NCI-H1105 (cell line): ENCODE measurements at places on chromosomes 12 and 14.

DNA sequence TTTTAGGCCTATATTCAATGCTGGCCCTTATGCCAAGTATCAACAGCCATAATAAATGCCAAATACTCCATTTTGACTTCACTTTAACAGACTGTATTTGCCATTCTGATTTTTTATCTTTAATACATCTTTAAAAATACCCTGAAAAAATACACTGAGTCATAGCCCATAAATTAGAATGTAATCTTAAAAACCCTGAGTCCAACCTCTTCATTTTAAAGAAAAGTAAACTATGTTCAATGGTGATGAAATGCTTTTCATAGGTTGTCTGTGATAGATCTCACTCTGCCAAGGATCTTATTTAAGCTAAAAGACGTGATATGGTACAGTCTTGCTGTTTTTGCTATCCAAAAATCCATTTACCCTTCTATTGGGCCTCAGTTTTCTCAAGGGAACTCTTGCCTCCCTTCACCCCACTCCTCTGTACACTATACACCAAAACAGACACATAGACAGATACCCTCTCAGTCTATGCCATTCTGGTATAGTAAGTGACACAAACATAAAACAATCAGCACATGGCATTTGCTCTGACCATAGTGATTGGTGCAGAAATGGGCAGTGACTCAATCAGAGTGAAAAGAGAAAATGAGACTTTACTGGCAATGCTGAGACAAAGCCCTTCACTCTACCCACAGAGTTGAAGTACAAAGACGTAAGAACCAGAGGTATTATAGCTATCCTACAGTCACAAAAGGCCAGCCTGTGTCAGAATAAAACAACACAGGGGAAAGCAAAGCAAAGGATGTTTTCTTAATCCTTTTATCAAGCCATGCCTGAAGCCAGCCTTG lies 49.1 kb downstream of the BTG1 start:
- no peak for DNase-seq

- no peak for DNase-seq
Observed at GRCh38 chr12:50609292-50609874, 104.6 kb downstream of the DIP2B start.

DNA sequence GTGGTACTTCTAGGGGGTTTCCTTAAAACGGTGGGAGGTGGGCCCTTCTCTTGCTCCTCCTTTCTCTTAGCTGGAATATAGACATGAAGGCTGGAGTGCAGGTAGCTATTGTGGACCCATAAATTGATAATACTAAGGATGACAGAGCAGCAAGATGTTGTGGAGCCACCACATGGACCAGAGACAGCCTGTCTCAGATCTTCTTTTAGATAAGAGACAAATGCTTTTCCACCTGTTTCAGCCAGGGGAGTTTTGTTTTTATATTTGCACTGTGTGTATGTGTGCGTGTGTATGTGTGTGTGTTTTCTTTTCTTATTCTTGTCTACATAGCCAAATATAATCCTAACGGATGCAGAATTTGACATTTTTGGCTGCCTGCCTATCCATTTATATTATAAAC lies 62.9 kb upstream of the HIF1A start:
- DNase-seq = no peak

- no peak for DNase-seq
Observed at GRCh38 chr12:42511656-42512055, 77.9 kb downstream of the PRICKLE1 start.

DNA sequence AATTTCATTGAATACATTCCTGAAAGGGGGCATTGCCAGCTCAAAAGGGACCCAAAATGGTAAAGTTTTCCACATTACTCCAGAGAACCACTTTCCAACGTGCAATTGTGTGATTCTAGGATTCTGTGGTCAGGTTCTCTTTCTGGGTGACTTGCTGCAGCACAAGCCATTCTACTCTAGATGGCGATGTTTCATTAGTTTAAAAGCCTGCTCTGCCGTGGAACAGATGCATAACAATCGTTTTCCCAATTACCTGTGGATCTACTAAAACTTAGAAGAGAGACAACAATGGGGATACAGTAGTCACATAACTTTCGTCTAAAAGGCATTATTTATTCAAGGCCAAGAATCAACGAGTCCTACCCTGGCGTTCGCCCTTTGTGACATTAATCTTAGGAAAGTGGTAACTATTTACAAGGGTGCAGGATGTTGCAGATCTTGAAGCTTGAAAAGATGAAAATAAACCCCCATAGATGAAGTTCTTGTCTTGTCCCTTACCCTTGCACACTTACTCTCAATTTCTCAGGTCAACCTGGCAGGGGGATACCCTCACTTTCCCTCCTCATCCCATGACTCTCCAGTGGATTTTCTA lies 400.9 kb downstream of the SNAPC1 start:
- peak; percentile 38 for DNase-seq
